ENCODE measurements at places on chromosomes 3 and 15.

DNA sequence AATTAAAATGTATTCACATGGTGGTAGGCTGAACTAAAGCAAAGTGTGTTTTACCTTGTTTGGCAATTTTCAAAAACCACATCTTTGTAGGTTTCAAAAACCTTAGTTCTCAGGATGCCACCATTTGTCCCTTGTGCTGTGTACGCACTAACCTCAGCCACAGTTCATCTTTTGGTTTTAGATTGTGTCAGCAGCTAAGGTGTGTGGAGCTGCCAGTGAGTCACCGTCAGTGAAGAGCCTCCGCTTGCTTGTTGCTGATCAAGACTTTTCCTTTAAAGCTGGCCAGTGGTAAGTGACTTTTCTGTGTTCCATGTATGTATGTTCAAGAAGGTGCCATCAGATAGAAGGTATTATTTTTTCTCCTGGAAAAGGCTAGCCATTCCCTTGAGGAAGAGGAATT, 21.1 kb downstream of the OXNAD1 start:
- DNase-seq = no peak
- peaks cover 14% of the 10 kb centered on the region for H3K4me1 ChIP-seq
- peaks cover 7% of the 10 kb centered on the region for H3K36me3 ChIP-seq

DNA sequence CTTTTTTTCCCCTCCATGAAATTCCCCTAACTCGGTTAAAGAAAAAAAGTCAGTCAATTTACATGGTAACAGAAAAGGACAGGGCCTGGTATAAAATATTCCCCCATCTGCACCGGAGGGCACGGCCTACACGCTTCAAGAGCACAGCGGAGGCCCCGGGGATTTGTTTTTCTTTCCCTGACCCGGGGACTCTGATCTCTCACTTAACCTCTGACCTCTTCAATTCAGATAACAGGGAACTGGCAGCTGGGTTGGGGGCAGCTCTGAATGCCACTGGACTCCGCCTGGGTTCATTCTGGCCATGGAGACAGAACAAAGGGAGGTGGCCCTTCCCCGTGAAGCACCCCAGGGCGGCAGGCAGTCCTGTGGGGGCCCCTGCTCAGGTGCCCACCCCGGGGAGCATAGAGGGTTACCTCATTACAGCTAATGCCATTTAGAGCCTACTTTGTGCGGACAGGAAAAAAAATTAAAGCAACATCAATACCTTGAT, 257.5 kb downstream of the SHQ1 start:
- no peaks in the 10 kb centered on the region for H3K36me3 ChIP-seq
- no peak overlapping the region for H3K4me3 ChIP-seq
- no peak overlapping the region for H3K27ac ChIP-seq
- DNase-seq = no peak
- H3K27me3 ChIP-seq = no peaks in the 10 kb centered on the region
- no peaks in the 10 kb centered on the region for H3K4me1 ChIP-seq

GRCh38 chr3:63387568-63387967, 109.5 kb downstream of the SYNPR start:
- no peaks in the 10 kb centered on the region for H3K27me3 ChIP-seq
- H3K36me3 ChIP-seq = no peaks in the 10 kb centered on the region
- no peaks in the 10 kb centered on the region for H3K4me1 ChIP-seq
- no peak for DNase-seq
- no peak overlapping the region for H3K27ac ChIP-seq

DNA sequence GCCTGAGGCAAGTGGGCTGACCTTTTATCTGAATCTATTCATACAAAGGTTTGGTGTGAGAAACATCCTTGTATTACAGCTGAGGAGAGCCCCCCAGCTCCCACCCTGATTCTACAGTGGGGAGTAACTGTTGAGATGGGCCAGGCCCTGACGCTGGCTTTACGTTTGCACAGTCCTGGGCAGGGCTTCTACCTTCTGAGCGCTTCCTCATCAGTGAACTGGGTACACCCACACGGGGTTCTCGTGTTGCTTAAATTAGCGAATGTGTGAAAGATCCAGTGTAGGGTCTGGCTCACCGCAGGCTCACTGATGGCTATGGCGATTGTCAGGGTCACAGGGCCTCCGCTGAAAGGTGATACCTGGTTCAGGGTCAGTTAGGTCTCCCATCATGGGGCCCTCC, 7.3 kb upstream of the GHRL start:
- DNase-seq = no peak
- no peaks in the 10 kb centered on the region for H3K4me1 ChIP-seq
- H3K36me3 ChIP-seq = peaks cover 80% of the 10 kb centered on the region
- no peaks in the 10 kb centered on the region for H3K27me3 ChIP-seq

DNA sequence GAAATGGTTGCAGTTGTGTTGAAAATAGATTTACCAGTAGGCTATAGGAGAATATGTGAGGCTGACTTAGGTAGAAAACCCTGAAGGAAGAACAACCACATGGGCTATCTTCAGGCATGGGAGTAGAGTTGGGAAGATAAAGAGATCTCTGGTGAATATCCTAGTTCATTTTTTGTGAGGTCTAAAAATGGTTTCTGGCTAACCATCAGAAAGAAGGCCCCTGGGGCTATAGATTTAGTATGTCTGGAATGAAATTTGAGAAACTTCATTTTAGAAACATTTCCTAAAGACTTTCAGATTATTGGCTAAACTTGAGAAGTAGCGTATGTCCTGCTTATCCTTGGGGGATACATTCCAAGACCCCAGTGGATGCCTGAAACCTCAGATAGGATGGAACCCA, 148.2 kb downstream of the NAALADL2 start:
- no peak for DNase-seq
- H3K36me3 ChIP-seq = no peaks in the 10 kb centered on the region
- H3K4me3 ChIP-seq = no peak overlapping the region

- no peak overlapping the region for H3K4me3 ChIP-seq
- DNase-seq = no peak
- no peaks in the 10 kb centered on the region for H3K27me3 ChIP-seq
- H3K27ac ChIP-seq = no peak overlapping the region
Observed at GRCh38 chr3:11346416-11346815, 74.2 kb downstream of the ATG7 start.

DNA sequence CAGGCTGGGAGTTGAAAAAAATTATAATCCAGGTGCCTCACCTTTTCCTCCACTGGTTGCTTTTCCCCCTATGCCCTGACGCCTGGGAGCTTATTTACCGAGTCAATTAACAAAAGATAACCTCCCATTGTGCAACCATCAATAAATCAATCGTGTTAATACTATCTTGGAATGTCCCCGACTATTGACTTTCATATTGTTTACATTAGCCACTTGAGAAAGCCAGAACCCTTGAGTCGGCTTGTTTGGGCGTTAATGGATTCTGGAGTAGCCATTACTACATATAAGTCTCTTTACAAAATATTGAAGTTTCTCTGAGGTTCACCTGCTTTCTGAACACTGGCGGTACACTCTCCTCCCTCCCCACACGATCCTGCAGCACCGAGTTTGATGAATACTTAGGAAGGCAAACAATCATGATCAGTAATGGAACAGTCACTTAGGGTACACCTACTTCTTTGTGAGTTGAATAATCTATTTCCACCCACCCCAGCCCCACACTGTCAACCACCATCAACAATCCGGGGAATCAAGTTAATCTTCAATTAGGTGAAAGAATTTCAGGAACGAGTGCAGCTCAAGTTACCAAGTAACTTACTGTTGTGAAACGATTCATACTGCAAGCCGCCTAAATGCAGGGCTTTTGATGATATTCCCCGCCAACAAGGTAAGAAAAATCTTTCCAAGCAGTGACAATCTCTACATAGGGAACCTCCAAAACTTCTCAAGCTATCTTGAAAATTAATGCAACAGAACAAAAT, 159.3 kb upstream of the NR2F2 start:
- no peak overlapping the region for H3K27ac ChIP-seq
- no peak for DNase-seq
- H3K4me3 ChIP-seq = no peak overlapping the region
- peaks cover 6% of the 10 kb centered on the region for H3K4me1 ChIP-seq
- no peaks in the 10 kb centered on the region for H3K36me3 ChIP-seq
- no peaks in the 10 kb centered on the region for H3K27me3 ChIP-seq
